GOT3 (cell line): ENCODE measurements at places on chromosomes 7 and 10.

GRCh38 chr7:16419859-16420258 is 1.5 kb downstream of the CRPPA start:
- no peak for DNase-seq

- no peak for DNase-seq
Measured at GRCh38 chr7:25913598-25914224, 238.3 kb upstream of the NFE2L3 start.

DNA sequence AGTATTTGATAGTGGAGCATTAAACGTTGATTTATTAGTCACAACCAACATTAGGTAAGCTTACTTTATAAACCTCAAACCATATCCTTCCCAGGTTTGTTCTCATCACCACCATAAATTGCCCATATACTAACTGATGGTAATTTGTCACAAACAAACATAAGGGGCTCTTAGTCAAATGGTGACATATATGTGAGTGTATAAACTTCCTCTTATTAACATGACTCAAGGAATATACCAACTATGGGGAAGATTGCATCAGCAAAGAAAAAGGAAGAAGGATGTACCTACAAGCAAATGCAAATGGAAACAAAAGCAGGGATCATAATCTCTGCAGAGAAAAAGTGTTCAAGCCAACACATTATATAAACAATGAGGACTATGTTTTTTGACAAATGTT is 418.2 kb upstream of the AKR1E2 start:
- no peak for DNase-seq

DNA sequence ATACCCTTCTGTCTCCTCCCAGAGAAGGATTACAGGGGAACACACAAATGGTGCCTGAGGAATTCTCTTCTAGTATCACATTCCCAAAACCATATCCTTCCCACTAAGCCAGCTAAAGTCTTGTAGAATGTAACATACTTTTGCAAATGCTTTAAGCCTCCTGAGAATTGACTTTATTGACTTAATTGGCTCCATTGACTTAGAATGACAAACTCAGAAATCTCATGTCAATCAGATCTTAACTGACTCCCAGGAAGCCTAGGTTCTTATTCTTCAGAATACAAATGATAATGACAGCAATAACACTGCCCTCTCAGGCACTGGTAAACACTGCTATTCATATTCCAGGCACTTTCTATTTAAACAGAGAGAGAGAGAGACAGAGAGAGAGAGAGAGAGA is 356.9 kb upstream of the PRKCQ start:
- no peak for DNase-seq

DNA sequence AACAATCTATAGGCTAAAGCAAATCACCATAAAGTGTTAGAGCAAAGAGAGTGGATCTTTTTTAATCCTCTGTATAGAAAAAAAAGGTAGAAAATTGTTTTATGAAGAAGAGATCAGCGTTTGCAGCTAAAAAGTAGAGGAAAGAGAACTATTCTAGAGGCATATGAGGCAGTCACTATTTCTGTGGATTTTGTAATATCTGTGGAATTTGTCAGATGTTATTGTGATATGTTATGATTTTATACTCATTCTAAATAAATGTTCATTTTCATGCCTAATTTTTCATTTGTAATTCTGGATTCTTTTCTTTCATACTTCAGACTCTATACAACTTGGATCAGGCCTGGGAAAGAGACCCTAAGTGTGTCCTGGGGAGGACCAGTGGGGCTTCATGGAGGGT is 295.0 kb upstream of the LYZL1 start:
- no peak for DNase-seq

GRCh38 chr7:103065667-103066066 is 8.9 kb downstream of the FBXL13 start:
- DNase-seq, result no peak
